Neuronal stem cell (in vitro differentiated cells): ENCODE measurements at places on chromosomes 7 and 10.
A peak's percentile ranks its signal among the peaks of the same experiment; 100 is the strongest.

- no peaks in the 10 kb centered on the region for H3K36me3 ChIP-seq
- peaks cover 14% of the 10 kb centered on the region for H3K4me1 ChIP-seq
- DNase-seq, result peak; percentile 44
- no peak overlapping the region for H3K4me3 ChIP-seq
Observed at GRCh38 chr10:70584909-70585544, 17.5 kb downstream of the PRF1 start.

- H3K36me3 ChIP-seq, result peaks cover 9% of the 10 kb centered on the region
- H3K4me1 ChIP-seq, result no peaks in the 10 kb centered on the region
- no peaks in the 10 kb centered on the region for H3K27me3 ChIP-seq
- no peak overlapping the region for H3K27ac ChIP-seq
- no peak for DNase-seq
Observed at GRCh38 chr10:34273340-34273739, 541.8 kb downstream of the PARD3 start.

GRCh38 chr10:75108684-75109458, 2.6 kb upstream of the SAMD8 start:
- H3K27ac ChIP-seq, result no peak overlapping the region
- H3K27me3 ChIP-seq, result no peaks in the 10 kb centered on the region
- DNase-seq, result peak; percentile 33
- H3K4me3 ChIP-seq, result no peak overlapping the region
- no peaks in the 10 kb centered on the region for H3K4me1 ChIP-seq

- H3K4me1 ChIP-seq, result no peaks in the 10 kb centered on the region
- H3K27ac ChIP-seq, result no peak overlapping the region
- DNase-seq, result no peak
- no peak overlapping the region for H3K4me3 ChIP-seq
- no peaks in the 10 kb centered on the region for H3K27me3 ChIP-seq
Observed at GRCh38 chr7:132899833-132900232, 182.1 kb downstream of the CHCHD3 start.

DNA sequence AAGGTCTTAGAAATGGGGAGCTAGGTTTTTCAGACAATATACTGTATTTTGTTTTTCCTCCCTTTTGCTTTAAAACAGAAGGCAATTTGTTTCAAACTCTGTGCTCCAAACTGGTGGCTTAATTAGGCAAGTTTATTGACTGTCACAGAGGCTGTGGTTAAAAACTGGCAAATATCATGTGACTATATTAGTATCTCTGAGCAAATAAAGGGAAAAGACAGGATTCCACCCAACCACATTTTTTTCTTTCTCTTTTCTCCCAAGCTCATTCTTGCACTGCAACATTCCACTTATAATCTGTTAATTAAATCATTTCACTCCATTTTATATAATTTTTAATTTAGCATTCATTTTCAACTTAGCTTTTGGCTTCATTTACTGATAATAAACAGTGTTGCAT, 615.8 kb downstream of the AUTS2 start:
- no peak for DNase-seq
- no peak overlapping the region for H3K4me3 ChIP-seq
- no peaks in the 10 kb centered on the region for H3K36me3 ChIP-seq
- no peaks in the 10 kb centered on the region for H3K27me3 ChIP-seq
- no peak overlapping the region for H3K27ac ChIP-seq
- peaks cover 5% of the 10 kb centered on the region for H3K4me1 ChIP-seq

DNA sequence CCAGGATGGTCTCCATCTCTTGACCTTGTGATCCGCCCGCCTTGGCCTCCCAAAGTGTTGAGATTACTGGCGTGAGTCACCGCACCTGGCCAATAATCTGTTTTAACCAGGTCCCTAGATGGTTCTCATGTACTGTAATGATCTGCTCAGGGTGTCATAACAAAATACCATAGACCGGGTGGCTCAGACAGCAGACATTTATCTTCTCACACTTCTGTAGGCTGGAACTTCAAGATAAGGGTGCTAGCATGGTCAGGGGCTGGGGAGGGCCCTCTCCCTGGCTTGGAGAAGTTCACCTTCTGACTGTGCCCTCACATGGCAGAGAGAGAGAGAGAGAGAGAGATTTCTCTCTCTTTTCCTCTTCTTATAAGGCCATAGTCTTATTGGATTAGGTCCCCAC, 279.4 kb upstream of the LYZL1 start:
- H3K27me3 ChIP-seq, result no peaks in the 10 kb centered on the region
- H3K4me1 ChIP-seq, result no peaks in the 10 kb centered on the region
- DNase-seq, result no peak

DNA sequence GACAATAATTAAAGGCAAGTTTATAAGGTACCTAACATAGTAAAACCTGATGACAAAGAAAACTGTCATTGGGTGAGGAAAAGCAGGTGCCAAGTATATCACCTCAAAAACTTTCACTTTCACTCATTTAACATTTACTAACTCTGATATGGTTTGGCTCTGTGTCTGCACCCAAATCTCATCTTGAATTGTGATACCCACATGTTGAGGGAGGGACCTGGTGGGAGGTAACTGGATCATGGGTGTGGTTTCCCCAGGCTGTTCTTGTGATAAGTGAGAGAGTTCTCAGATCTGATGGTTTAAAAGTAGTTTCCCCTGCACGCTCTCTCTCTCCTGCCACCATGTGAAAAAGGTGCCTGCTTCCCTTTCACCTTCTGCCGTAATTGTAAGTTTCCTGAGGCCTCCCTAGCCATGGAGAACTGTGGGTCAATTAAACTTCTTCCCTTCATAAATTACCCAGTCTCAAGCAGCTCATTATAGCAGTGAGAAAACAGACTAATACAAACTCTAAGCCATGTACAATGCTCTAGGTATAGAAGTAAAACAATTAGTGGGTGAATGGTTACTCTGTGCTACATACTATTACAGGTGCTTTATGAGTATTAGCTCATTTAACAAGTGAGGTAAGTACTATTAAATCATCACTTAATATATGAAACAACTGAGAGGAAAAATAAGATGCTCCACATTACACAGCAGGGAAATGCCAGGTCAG, 199.0 kb downstream of the CHCHD3 start:
- peaks cover 2% of the 10 kb centered on the region for H3K36me3 ChIP-seq
- no peak overlapping the region for H3K27ac ChIP-seq
- peaks cover 16% of the 10 kb centered on the region for H3K4me1 ChIP-seq
- no peak overlapping the region for H3K4me3 ChIP-seq
- no peak for DNase-seq

DNA sequence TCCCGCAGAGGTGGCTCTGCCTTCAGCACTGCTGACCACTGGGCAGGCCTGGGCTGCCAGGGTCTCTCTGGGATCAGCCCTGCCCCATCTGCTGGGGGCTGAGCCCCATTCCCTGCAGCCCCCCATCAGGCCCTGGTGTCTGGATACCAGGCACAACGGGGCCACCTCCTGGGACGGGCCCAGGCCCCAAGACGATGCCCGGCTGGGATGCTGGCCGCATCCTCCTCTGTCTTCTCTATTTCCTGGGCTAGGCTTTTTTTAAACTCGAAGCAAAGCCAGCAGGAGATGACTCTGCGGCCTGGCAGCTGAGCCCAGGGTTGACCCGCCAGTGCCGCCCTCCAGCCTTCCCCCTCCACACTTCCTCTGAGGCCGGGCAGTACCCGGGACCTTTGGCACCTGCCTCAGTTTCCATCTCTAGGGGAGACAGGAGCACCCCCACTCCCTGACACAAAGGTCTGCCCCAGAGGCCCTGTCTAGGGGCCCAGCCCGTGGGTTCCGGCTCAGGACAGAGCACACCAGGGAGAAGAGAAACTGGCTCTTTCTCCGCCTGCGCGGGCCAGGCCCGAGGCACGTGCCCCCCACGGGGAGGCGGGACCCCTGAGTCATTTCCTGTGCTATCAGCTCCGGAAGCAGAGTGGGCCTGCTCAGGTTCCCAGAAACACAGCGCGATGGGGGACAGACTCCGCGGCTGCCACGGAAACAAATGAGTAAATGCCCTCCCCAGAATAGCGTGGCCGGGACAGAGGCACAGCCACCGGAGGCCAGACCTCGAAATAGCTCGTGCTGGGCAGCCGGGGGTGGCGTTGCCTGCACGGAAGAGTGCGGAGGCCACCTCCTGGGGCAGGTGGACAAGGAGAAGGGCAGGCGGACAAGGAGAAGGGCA, 84.6 kb upstream of the PDGFA start:
- H3K27ac ChIP-seq, result no peak overlapping the region
- no peak overlapping the region for H3K4me3 ChIP-seq
- H3K27me3 ChIP-seq, result no peaks in the 10 kb centered on the region
- no peaks in the 10 kb centered on the region for H3K36me3 ChIP-seq

GRCh38 chr7:134724606-134725005, 54.8 kb upstream of the CALD1 start:
- peaks cover 2% of the 10 kb centered on the region for H3K36me3 ChIP-seq
- H3K4me1 ChIP-seq, result peaks cover 9% of the 10 kb centered on the region
- no peak overlapping the region for H3K4me3 ChIP-seq
- no peaks in the 10 kb centered on the region for H3K27me3 ChIP-seq
- no peak overlapping the region for H3K27ac ChIP-seq
- no peak for DNase-seq

DNA sequence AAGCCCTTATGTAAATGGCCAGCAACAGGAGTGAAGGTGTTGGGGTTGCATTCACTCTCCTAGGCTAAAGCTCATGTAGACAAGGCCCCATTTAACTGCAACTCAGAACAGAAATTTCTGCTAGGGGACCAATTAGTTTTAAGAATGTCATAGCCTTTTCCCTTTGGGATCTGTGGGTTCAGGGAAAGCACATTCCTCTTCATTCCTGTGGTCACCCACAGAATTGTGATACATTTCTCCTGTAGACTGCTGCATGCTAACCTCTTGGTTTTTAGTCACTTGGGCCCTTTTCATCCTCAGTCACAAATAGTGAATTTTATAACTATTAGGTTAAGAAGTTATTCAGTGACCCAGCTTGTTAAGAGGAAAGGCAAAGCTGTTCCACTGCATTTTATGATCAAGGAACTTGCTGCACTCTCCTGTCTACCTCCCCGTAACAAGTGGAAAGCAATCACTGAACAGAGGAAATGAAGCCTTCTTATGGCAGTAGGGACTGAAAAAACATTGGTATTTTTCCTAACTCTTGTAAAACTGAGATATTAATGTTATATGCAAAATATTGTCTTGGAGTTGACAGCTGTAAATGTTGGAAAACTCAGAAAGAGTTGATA, 124.9 kb downstream of the SND1 start:
- H3K4me3 ChIP-seq, result no peak overlapping the region
- no peak overlapping the region for H3K27ac ChIP-seq
- no peaks in the 10 kb centered on the region for H3K36me3 ChIP-seq
- no peaks in the 10 kb centered on the region for H3K4me1 ChIP-seq
- H3K27me3 ChIP-seq, result no peaks in the 10 kb centered on the region

GRCh38 chr7:151987748-151988529, 31.7 kb downstream of the GALNTL5 start:
- H3K4me1 ChIP-seq, result no peaks in the 10 kb centered on the region
- no peak for DNase-seq
- no peaks in the 10 kb centered on the region for H3K36me3 ChIP-seq
- H3K27ac ChIP-seq, result no peak overlapping the region
- no peaks in the 10 kb centered on the region for H3K27me3 ChIP-seq

GRCh38 chr7:30436046-30436445, 42.5 kb downstream of the NOD1 start:
- no peaks in the 10 kb centered on the region for H3K4me1 ChIP-seq
- no peak overlapping the region for H3K4me3 ChIP-seq
- no peaks in the 10 kb centered on the region for H3K27me3 ChIP-seq
- no peak for DNase-seq

DNA sequence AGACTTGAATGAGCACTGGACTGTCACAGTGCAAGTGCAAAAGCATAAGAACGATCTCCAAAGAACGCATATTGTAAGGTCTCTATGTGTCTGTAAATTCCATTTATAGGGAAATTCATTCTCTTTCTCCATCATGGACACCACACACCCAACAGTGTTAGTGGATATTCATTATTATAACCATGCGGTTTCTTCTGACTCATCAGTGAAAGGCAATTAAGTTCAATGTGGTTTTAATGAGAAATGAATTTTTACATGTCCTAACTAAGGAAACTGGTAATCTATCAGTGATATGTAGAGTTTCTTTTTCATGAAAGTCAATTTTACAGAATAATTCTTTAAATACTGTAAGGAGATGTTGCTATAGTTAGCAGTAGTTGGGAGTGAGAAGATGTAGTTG, 25.9 kb downstream of the GIMAP8 start:
- peaks cover 5% of the 10 kb centered on the region for H3K4me1 ChIP-seq
- H3K4me3 ChIP-seq, result no peak overlapping the region
- no peaks in the 10 kb centered on the region for H3K36me3 ChIP-seq

DNA sequence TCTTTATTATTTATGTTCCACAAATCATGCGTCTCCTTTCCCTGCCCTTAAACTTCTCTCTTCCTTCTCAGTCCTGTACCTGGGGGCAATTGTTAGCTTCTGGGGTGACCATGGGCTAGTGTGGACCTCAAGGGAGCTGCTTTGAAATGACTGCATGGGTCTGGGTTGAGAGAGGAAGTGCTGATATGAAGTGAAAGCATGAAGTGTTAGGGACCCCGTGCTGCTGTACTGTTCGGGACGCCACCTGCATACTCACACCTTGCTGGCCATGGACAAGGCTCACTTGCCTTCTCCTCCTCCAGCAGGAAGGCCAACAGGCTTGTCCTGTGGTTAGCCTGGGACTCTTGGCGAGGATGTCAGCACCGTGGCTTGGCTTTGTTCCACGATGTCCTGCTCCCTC, 56.7 kb downstream of the MTPN start:
- H3K27ac ChIP-seq, result no peak overlapping the region
- H3K4me1 ChIP-seq, result no peaks in the 10 kb centered on the region
- no peaks in the 10 kb centered on the region for H3K36me3 ChIP-seq
- H3K4me3 ChIP-seq, result no peak overlapping the region
- DNase-seq, result no peak
- H3K27me3 ChIP-seq, result no peaks in the 10 kb centered on the region

GRCh38 chr10:104417637-104418292, 64.1 kb downstream of the CFAP58 start:
- no peaks in the 10 kb centered on the region for H3K4me1 ChIP-seq
- no peak overlapping the region for H3K4me3 ChIP-seq
- H3K36me3 ChIP-seq, result no peaks in the 10 kb centered on the region
- no peaks in the 10 kb centered on the region for H3K27me3 ChIP-seq
- H3K27ac ChIP-seq, result no peak overlapping the region

DNA sequence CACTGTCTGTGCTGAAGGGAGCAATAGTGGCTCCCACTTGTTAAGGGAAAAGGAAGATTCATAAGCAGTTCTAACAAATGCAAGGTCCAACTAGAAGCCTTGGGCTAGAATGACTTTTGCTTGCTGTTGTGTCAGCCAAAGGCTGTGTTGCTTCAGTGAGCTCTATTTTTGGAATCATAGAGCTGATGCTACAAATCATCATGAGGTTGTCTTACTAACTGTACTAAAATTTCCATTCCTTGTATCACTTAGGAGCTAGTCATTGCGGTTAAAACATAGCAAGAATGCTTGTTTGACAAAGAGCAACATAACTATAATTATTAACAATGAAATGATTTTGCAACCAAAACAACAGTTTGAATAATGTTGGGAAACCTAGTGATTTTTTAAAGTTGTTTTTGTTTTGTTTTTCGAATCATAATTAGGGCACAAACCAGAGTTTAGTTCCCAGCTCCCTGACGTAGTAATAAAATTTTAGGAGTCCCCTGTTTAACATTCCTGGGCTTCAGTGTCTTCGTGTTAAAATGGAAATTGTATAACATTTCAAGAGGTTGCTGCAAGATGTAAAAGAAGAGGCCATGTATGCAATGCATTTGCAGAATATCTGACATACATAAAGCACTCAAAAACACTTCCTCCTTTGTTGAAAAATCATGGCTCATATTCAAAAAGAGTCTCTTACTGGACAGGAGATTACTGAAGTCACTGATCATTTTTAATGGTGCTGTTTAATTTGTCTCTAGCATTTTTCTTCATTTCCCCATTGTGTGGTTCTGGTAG, 183.4 kb downstream of the MACC1 start:
- no peaks in the 10 kb centered on the region for H3K36me3 ChIP-seq
- DNase-seq, result no peak
- no peak overlapping the region for H3K4me3 ChIP-seq
- no peaks in the 10 kb centered on the region for H3K27me3 ChIP-seq
- no peak overlapping the region for H3K27ac ChIP-seq
